ENCODE measurements at places on chromosomes 11 and 22.

GRCh38 chr11:114569801-114570200 is 10.1 kb upstream of the NXPE1 start:
- DNase-seq, result no peak

GRCh38 chr11:96004862-96005261 is 81.0 kb upstream of the MTMR2 start:
- DNase-seq, result no peak

DNA sequence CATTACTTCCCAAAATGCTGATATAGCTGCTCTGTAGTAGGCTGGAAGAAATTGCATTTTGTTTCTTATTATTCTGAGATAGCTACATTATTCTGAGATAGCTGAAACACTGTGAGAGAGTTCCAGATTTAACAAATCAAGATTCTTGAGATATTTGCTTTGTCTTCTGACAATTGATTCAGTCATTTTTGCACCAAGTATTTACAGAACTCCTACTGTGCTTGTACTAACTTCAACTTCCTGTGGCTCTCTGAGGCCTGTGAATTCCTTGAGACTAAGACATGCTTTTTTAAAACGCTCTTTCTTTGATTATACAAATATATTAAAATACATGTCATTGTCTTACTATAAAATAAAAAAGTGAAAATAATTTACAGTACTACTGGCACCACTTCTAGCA is 52.7 kb downstream of the USP47 start:
- no peak for DNase-seq

GRCh38 chr11:71178076-71178475 is 74.3 kb downstream of the SHANK2 start:
- DNase-seq, result no peak

GRCh38 chr11:10355257-10355661 is 50.4 kb downstream of the ADM start:
- no peak for DNase-seq

- DNase-seq, result no peak
Observed at GRCh38 chr11:122963961-122964360, 17.7 kb downstream of the BSX start.

DNA sequence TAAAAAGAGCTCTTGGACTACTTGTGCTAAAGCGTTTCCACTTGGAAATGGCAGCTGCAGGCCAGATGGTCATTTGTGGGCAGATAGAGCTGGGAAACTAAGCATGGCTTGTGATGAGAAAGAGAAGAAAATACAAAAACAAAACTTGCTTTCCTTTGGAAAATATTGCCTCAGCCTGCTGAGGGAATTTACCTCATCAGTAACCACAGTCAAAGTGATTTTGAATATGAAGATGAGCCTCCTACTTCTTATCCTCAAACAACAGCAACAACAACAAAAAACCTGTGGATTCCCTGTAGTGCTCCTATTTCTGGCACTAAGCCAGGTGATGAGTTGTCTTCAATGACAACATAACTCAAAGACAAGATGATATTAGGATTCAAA is 62.7 kb upstream of the FIBIN start:
- no peak for DNase-seq
